ENCODE measurements at places on chromosomes 7 and 10.

- no peak for DNase-seq
Observed at GRCh38 chr7:131369354-131369753, 41.7 kb downstream of the MKLN1 start.

GRCh38 chr10:116785867-116786266 lies 43.5 kb upstream of the HSPA12A start:
- no peak for DNase-seq

- no peak for DNase-seq
Observed at GRCh38 chr10:103548006-103548405, 54.5 kb downstream of the NEURL1 start.

DNA sequence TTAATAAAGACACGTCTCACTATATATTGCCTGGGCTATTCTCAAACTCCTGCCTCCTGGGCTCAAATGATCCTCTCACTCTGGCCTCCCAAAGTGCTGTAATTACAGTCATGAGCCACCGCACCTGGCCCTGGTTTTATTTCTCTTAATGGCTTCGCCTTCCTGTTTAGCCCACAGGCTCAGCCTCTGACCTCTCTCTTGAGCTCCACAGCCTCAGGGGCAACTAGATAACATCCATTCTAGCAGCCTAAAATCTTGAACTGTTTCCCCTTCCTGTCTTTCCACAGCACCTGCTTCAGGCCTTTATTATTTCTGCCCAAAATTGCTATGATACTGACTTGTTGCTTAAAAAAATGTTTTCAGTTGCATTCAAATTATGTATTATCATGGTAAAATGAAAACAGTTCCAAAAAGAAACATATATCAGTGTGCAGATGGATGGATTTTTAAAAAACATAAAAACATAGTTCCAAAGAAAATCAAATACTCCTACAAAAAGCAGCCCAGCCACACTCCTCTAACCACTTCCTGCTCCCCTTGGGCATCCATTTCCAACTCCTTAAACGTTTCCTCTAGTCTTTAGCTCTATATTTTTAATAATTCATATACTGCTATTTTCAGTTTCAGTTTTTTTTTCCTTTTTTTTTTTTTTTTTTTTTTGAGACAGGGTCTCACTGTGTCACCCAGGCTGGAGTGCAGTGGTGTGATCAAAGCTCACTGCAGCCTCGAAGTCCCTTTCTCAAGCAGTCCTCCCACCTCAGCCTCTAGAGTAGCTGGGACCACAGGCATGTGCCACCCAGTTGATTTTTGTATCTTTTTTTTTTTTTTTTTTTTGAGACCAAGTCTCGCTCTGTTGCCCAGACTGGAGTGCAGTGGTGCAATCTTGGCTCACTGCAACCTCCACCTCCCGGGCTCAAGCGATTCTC lies 5.1 kb upstream of the BAZ1B start:
- DNase-seq, result no peak

GRCh38 chr7:106757846-106758245 lies 96.9 kb upstream of the CCDC71L start:
- no peak for DNase-seq

DNA sequence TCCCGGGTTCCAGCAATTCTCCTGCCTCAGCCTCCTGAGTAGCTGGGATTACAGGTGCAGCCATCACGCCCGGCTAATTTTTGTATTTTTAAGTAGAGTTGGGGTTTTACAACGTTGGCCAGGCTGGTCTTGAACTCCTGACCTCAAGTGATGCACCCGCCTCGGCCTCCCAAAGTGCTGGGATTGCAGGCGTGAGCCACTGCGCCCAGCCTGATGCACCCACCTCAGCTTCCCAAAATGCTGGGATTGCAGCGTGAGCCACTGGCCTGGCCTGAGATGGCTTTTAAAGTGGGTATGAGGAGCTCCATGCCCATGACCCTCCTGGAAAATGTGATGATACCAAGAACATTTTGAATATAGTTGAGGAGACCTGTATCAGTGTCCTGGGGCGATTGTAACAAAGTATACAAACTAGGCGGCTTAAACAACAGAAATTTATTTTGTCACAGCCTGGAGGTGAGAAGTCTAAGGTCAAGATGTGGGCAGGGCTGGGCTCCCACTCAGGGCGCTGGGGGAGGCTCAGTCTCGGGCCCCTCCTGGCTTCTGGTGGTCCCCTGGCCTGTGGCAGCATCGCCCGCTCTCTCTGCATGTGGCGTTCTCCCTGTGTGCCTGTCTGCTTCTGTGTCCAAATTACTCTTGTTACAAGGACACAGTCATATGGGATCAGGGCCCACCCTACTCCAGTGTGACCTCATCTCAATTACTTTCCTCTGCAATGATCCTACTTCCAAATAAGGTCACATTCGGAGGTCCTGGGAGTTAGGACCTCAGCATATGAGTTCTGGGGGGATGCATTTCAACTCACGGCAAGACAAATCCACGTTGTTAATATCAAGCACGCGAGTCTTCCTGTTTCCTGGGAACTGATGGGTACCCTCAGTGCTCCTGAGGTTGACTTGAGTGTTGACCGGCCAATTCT lies 108.8 kb downstream of the ACTR3B start:
- DNase-seq, result no peak

- DNase-seq, result no peak
Observed at GRCh38 chr7:41685684-41686083, 17.2 kb downstream of the INHBA start.

DNA sequence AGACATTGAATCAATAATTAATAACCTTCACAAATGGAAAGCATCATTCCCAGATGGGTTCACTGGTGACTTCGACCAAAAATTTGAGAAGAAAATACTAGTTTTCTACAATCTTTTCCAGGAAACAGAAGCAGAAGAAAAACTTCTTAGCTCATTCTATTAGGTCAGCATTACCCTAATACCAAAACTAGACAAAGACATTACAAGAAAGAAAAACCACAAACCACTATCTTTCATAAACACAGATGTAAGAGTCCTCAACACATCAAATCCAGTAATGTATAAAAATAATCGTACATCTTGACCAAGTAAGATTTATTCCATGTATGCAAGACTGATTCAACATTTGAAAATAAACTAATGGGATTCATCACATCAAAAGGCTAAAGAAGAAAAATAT lies 64.0 kb upstream of the CDK1 start:
- DNase-seq, result no peak

GRCh38 chr10:95505084-95505610 lies 56.0 kb downstream of the SORBS1 start:
- DNase-seq, result no peak

GRCh38 chr10:84201244-84201606 lies 6.9 kb downstream of the CDHR1 start:
- no peak for DNase-seq

DNA sequence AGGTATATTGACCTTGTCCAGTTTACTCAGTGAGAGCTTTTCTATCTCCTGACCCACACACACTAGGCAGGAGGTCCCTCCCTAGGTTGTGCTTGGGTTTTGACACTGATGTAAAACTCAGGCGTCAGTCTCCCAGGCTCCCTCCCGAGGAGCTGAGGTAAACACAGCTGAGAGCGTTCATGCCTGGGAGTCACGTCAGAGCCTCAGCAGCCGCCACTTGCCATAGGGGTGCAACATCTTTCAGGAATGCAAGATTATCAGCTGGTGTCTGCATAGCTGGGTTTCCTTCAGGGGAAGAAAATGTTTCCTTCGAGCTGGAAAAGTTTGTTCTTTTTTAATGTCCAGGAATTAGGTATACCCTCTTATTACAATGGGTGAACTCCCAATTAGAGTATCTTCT lies 70.6 kb downstream of the FGFR2 start:
- no peak for DNase-seq

Measured in Panc1 (cell line).